LoVo (cell line): ENCODE measurements at places on chromosomes 2 and 18.
A peak's percentile ranks its signal among the peaks of the same experiment; 100 is the strongest.

GRCh38 chr2:9220201-9220600, 13.6 kb downstream of the ASAP2 start:
- DNase-seq = no peak

DNA sequence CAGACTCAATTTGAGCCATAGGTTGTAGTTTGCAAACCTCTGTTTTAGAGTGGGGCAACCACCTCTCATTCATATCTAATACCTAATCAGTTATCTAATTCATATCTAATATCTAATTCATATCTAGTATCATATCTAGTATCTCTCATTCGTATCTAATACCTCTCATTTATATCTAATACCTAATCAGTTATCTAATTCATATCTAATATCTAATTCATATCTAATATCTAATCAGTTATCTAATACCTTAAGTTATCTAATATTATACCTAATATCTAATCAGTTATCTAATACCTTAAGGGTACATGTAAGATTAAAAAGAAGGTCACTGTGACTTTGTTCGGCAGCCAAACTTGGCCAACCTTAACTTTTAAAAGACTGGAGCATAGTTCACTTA, 403.4 kb upstream of the MMADHC start:
- no peak for DNase-seq

- no peak for DNase-seq
Observed at GRCh38 chr2:5539282-5540165, 152.7 kb upstream of the SOX11 start.

GRCh38 chr2:64336171-64336570, 117.8 kb upstream of the LGALSL start:
- DNase-seq = no peak

- DNase-seq = no peak
Observed at GRCh38 chr2:156077041-156077742, 255.3 kb downstream of the NR4A2 start.

- DNase-seq = no peak
Observed at GRCh38 chr2:24791452-24791851, 1.7 kb downstream of the PTRHD1 start.

GRCh38 chr18:32326450-32327308, 136.8 kb downstream of the MEP1B start:
- no peak for DNase-seq

DNA sequence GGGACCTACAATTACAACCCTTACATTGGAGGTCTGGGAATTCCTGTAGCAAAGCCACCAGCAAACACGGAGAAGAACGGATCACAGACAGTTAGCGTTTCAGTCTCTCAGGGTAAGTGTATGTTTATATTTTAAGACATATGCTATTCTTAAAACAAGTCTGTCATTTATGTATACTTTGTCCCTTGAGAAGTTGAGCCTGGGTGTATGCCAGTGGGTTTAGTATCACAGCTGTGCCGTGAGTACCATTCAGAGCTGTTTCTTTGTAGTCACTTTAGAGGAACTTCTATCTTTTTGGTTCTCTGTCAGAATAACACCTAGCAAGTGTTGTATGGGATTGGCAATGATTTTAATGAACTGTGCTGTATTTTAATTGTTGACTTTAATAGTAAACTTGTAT, 125.6 kb downstream of the BIRC6 start:
- no peak for DNase-seq

GRCh38 chr2:200484934-200485333, 24.9 kb downstream of the KCTD18 start:
- DNase-seq = no peak

DNA sequence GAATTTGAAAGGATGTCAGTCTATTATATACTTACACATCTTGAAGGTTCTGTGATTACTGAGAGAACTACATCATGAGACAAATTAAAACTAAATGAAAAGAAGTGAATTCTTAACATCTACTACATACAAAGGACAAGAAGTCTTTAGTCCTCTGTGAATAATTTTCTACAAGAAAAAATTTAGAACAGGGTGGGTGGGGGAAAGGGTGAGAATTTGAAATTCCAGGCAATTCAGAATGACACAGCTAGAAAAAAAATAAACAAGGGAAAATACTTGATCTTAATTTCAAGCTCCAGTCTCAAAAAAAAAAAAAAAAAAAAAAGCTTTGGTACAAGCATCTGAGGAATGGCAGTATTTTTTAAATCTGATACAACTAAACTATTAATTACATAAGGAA, 15.5 kb downstream of the CUL3 start:
- no peak for DNase-seq

DNA sequence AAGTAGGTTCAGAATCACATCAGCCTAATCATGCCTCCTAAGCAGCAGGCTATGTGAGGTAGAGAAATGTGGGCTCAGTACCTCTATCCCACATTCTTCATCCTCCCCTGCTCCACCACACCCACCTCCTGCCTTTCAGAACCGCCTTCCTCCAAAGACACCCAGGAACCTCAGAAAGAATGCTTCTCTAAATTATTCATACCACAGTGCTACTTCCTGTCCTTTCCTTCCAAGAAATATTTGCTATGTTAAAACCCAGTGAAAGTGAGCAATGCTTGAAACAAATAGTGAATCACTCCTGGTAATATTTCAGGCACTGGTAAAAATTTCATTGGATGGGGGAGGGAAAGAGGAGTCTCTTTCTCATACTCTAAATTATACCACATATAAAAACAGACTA, 24.0 kb upstream of the CREB1 start:
- peak; percentile 2 for DNase-seq

GRCh38 chr2:207787017-207787416, 17.3 kb upstream of the FZD5 start:
- no peak for DNase-seq

- no peak for DNase-seq
Observed at GRCh38 chr2:40244251-40244650, 207.6 kb downstream of the SLC8A1 start.

DNA sequence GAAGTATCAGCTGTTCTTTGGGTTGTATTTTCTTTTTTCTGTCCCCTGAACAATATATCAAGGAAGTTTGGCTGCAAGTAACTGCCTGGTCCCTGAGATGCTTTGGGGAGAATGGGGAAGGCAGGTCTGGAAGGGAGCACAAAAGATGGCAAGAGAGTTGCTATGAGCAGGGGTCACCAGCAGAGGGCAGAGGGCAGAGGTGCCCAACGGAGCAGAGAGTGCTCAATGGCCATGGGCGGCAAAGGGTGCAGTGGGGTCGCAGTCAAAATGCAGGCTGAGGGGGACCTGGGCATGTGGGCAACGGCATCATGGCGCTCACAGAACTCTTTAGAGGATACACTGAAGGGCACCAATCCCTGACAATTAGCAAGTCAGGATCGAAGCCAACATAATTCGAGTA, 107.7 kb upstream of the ATP8B1 start:
- no peak for DNase-seq

GRCh38 chr2:104371087-104371781, 482.7 kb upstream of the POU3F3 start:
- DNase-seq = no peak

- DNase-seq = peak; percentile 89
Observed at GRCh38 chr2:209495855-209496585, 72.2 kb downstream of the MAP2 start.

GRCh38 chr2:96108541-96109360, 7.6 kb downstream of the ADRA2B start:
- no peak for DNase-seq

- no peak for DNase-seq
Observed at GRCh38 chr18:54043484-54044251, 180.8 kb downstream of the MBD2 start.

- DNase-seq = peak; percentile 98
Observed at GRCh38 chr18:11981192-11981542, at the start of gene IMPA2. IMPA2 (plus strand) TSS chr18:11981507; CDS start chr18:11981670, 163 bp downstream.

- DNase-seq = no peak
Observed at GRCh38 chr2:34306745-34307144, 707.6 kb upstream of the FAM98A start.

GRCh38 chr2:173568054-173568453, 213.4 kb downstream of the CDCA7 start:
- no peak for DNase-seq

GRCh38 chr2:39118786-39119499, 1.9 kb downstream of the SOS1 start:
- no peak for DNase-seq
